ENCODE measurements at places on chromosomes 3 and 15. TPM values are rescaled to one million over a fixed set of nuclear protein-coding genes. Genes with fewer than 3 reads are reported as not detected.
A peak's percentile ranks its signal among the peaks of the same experiment; 100 is the strongest.

DNA sequence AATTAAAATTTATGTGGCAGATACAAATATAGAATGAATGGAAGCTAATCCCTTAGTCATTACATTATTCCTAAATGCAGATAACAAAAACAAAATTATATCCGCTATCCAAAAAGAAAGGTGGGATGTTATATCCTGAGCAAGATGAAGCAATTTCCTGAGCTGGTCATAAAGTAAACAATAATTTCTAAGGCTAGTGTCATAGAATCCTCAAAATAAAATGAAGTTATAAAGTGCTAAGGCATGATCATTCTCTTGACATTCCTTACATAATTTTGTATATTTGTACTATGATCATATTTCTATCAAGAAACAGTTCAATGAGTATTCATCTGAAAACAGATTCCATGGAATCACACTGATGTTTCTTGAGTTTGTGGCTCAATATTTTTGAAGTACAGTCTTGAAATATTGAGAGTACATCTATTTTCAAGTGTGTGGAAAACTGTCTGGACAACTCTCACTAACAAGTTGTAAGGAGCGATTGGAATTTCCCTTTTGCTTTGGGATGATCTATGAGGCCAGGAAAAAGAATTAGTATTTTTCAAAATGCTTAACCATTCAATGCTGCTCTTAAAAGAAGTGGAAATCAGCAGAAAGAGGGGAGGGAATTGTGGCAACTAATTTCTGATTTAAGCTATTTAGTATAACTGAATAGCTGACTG is 92.4 kb downstream of the ABI3BP start:
- no peak overlapping the region for H3K4me3 ChIP-seq
- peaks cover 3% of the 10 kb centered on the region for H3K4me1 ChIP-seq
- H3K27ac ChIP-seq = no peak overlapping the region
- no peaks in the 10 kb centered on the region for H3K36me3 ChIP-seq

The SNRPA1 gene
- 210 TPM for total RNA-seq

The CLDN18 gene
- not detected for total RNA-seq

- H3K4me1 ChIP-seq = no peaks in the 10 kb centered on the region
- H3K36me3 ChIP-seq = no peaks in the 10 kb centered on the region
- H3K4me3 ChIP-seq = no peak overlapping the region
These were observed 460.7 kb downstream of the ROBO1 start for GRCh38 chr3:79306934-79307570.

DNA sequence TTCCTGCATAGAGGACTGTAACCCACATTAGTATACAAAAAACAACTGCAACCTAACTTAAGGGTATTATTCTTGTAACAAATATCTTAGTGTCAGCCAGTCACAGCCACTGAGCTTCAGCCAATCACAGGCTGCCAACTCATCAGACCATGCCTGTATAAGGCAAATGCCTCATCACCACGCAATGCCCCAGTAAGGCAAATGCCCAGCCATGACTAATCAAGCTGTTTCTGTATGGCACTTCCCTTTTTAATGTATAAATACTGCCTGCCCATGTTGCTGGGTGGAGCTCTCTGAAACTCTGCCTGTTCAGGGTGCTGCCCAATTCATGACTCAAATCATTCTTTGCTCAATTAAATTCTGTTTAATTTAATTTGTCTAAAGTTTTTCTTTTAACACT is 18.4 kb upstream of the GABRA5 start:
- DNase-seq = no peak
- H3K27ac ChIP-seq = no peak overlapping the region
- H3K27me3 ChIP-seq = no peaks in the 10 kb centered on the region
- no peaks in the 10 kb centered on the region for H3K36me3 ChIP-seq
- no peak overlapping the region for H3K4me3 ChIP-seq

The GMNC gene
- not detected for total RNA-seq

GRCh38 chr15:52912172-52912571 is 122.0 kb upstream of the ONECUT1 start:
- peak; percentile 19 for DNase-seq
- no peak overlapping the region for H3K4me3 ChIP-seq
- no peaks in the 10 kb centered on the region for H3K36me3 ChIP-seq

DNA sequence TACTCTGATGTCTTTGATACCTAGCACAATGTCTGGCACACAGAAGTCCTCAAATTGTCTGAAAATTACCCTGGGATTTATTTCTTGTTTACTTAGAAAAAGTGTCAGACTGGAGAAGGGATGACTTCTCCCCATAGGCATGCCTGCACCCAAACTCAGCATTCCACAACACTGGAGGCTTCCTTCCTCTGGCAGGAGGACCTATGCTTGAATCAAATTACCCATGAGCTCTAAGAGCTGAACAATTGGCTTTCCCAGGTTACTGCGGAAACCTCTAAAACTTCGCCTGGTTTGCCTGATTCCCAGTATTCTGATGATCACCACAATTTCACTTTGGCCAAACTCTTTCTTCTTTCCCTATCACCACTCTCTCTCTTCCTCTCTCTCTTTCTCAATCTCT is 217.4 kb downstream of the DIPK2A start:
- no peak for DNase-seq
- H3K27ac ChIP-seq = no peak overlapping the region
- H3K27me3 ChIP-seq = no peaks in the 10 kb centered on the region
- H3K4me1 ChIP-seq = no peaks in the 10 kb centered on the region
- no peak overlapping the region for H3K4me3 ChIP-seq

- no peak overlapping the region for H3K27ac ChIP-seq
- DNase-seq = no peak
- H3K27me3 ChIP-seq = no peaks in the 10 kb centered on the region
These were observed 180.6 kb downstream of the CHL1 start for GRCh38 chr3:377158-377561.

GRCh38 chr3:186255703-186256331 is 106.2 kb downstream of the DGKG start:
- DNase-seq = no peak
- no peak overlapping the region for H3K27ac ChIP-seq
- H3K4me3 ChIP-seq = no peak overlapping the region
- peaks cover 30% of the 10 kb centered on the region for H3K4me1 ChIP-seq
- H3K27me3 ChIP-seq = peaks cover 11% of the 10 kb centered on the region
- no peaks in the 10 kb centered on the region for H3K36me3 ChIP-seq

The MB21D2 gene
- total RNA-seq = 8.6 TPM

DNA sequence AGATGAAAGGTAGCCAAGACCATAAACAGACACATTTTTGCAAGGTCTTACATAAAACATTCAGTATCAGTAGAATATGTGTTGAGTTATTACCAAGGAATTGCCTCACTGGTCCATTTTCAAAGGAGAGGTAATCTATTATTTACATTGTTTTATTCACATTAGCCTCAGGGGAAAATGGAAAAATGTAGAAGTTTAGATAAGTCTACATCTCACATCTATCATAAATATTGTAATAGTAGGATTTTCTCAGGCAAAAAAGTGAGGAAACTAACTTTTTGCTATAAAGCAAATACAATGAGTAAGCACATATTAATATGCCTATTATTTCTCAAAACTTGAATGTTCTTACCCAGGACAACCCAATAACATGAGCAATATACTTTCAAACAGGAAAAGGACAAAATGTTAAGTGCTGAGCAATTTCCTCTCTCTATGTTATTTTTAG is 184.6 kb upstream of the AGTR1 start:
- H3K27ac ChIP-seq = no peak overlapping the region
- no peaks in the 10 kb centered on the region for H3K36me3 ChIP-seq
- no peaks in the 10 kb centered on the region for H3K27me3 ChIP-seq
- DNase-seq = no peak
- no peaks in the 10 kb centered on the region for H3K4me1 ChIP-seq

The CPLX3 gene
- total RNA-seq = 0.09 TPM

- H3K4me3 ChIP-seq = no peak overlapping the region
- H3K27ac ChIP-seq = no peak overlapping the region
- no peaks in the 10 kb centered on the region for H3K4me1 ChIP-seq
- DNase-seq = no peak
- peaks cover 4% of the 10 kb centered on the region for H3K27me3 ChIP-seq
- H3K36me3 ChIP-seq = no peaks in the 10 kb centered on the region
These were observed 4.3 kb upstream of the OR5H6 start for GRCh38 chr3:98259707-98260106.

GRCh38 chr15:26132811-26133210 is 269.7 kb upstream of the ATP10A start:
- no peak for DNase-seq
- no peak overlapping the region for H3K27ac ChIP-seq
- H3K4me1 ChIP-seq = no peaks in the 10 kb centered on the region
- no peaks in the 10 kb centered on the region for H3K36me3 ChIP-seq

The ADGRG7 gene
- not detected for total RNA-seq

GRCh38 chr3:9194509-9195184 is 54.8 kb downstream of the SRGAP3 start:
- no peaks in the 10 kb centered on the region for H3K36me3 ChIP-seq
- H3K27ac ChIP-seq = no peak overlapping the region
- H3K27me3 ChIP-seq = peaks cover 14% of the 10 kb centered on the region
- no peaks in the 10 kb centered on the region for H3K4me1 ChIP-seq

DNA sequence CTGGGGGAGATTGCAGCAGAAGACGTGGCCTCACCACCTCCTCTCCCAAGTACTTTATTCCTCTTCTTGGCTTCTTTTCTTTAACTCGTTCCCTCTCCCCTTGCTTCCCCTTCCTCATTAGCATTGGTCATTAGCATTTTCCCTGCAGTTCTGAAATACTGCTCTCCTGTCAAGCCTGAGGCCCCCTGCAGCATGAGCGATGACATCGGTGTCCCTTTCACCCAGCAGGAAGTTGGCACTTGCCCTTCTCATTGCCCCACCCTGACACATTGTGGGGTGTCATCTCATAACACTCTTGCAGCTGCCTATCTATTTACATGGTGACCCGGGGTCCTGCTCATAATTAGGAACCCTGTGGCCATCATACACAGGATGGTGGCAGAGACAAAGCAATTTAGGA is 167.1 kb downstream of the ARRDC4 start:
- no peaks in the 10 kb centered on the region for H3K4me1 ChIP-seq
- H3K36me3 ChIP-seq = no peaks in the 10 kb centered on the region
- peaks cover 4% of the 10 kb centered on the region for H3K27me3 ChIP-seq

GRCh38 chr15:64678126-64678819 is 97.1 kb downstream of the RBPMS2 start:
- no peaks in the 10 kb centered on the region for H3K27me3 ChIP-seq
- H3K4me3 ChIP-seq = no peak overlapping the region
- DNase-seq = no peak
- peaks cover 6% of the 10 kb centered on the region for H3K4me1 ChIP-seq
- H3K27ac ChIP-seq = peak overlapping the region; percentile 64
- peaks cover 62% of the 10 kb centered on the region for H3K36me3 ChIP-seq

DNA sequence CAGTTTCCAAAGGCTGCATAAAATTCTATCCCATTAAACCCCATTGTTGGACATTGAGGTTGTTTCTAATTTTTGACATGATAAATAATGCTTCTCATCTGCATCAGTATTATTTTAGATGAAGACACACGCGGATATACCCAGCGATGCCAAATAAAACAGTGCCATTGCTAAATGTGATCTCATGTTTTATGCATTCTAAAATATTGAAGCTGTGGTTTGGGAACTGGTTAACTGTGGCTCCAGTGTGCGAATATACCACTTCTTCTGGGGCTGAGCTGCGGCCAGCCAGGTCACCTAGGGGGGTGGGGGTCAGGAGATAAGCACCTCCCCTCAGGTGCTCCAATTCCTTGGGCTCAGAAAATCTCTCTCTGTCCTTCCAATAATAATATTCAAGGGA is 230.0 kb downstream of the ADAMTS9 start:
- H3K4me1 ChIP-seq = peaks cover 9% of the 10 kb centered on the region
- no peaks in the 10 kb centered on the region for H3K27me3 ChIP-seq
- no peaks in the 10 kb centered on the region for H3K36me3 ChIP-seq
- H3K4me3 ChIP-seq = no peak overlapping the region
- H3K27ac ChIP-seq = no peak overlapping the region

- no peak for DNase-seq
- H3K36me3 ChIP-seq = no peaks in the 10 kb centered on the region
- H3K27ac ChIP-seq = no peak overlapping the region
- H3K4me3 ChIP-seq = no peak overlapping the region
These were observed 221.8 kb downstream of the THRB start for GRCh38 chr3:24272875-24273274.

DNA sequence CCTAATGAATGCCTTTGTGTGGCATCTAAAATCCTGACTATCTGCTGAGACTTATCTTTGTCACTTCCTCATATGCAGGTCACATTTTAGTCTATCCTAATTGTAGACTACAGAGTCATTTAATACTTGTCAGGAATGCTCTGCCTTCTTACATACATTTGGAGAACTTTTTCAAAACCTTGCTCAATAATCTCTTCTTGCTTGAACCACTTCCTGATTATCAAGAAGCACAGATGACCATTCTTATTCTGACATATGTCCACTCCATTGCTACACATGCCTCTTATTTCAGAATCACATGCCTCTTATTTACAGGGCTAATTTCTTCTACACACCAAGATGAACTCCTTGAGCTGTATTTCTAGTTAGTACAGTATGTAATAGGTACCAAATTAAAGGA is 400.3 kb downstream of the TBC1D5 start:
- no peak overlapping the region for H3K4me3 ChIP-seq
- H3K27ac ChIP-seq = no peak overlapping the region
- DNase-seq = no peak
- no peaks in the 10 kb centered on the region for H3K4me1 ChIP-seq
- H3K36me3 ChIP-seq = no peaks in the 10 kb centered on the region

The NMNAT3 gene
- 0.73 TPM for total RNA-seq

DNA sequence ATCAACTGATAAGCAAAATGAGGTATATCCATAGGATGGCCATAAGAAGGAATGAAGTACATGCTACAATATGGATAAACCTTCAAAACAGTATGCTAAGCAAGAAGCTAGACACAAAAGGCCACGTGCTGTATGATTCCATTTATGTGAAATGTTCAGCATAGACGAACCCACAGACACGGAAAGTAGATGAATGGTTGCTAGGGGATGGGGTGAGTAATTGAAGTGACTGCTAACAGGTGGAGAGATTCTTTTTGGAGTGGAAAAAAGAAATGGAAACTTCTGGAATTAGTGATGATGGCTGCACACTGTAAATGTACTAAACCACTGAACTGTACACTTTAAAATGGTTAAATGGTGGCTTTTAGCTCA is 630 bp upstream of the EFCAB12 start:
- DNase-seq = no peak
- H3K4me1 ChIP-seq = peaks cover 31% of the 10 kb centered on the region
- peak overlapping the region; percentile 52 for H3K27ac ChIP-seq
- H3K36me3 ChIP-seq = peaks cover 36% of the 10 kb centered on the region
- peaks cover 3% of the 10 kb centered on the region for H3K27me3 ChIP-seq

The SNTN gene
- total RNA-seq = not detected

The OR4M2 gene
- total RNA-seq = not detected

The ATP8B4 gene
- total RNA-seq = 38.5 TPM

The CLEC3B gene
- total RNA-seq = not detected

DNA sequence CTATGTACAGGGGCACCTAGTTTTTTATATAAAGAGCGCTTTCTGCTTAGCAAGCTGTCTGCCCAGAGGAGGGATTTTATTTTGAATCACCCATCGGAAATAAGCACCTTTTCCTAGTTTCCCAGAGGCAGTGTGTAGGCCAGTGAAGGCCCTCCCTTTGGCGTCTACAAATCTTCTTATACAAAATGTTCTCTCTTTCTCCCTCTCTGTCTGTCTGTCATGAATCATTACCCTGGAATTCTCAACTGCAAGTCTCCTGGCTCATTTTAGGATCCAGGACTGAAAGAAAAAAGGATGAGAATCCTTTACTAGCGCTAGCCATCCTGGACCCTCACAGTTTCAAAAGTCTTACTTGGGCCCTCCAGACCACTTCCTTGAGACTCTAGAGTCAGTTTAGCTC is 728.1 kb downstream of the OTOL1 start:
- H3K27ac ChIP-seq = no peak overlapping the region
- no peaks in the 10 kb centered on the region for H3K4me1 ChIP-seq

Measured in activated CD4-positive, alpha-beta T cell treated with anti-CD3 and anti-CD28 coated beads, Interleukin-2, amount 10 ng/mL, durations not matched to agents 24 days and 14 days (primary cell).